ENCODE measurements at places on chromosomes 2 and 18.
A peak's percentile ranks its signal among the peaks of the same experiment; 100 is the strongest.

DNA sequence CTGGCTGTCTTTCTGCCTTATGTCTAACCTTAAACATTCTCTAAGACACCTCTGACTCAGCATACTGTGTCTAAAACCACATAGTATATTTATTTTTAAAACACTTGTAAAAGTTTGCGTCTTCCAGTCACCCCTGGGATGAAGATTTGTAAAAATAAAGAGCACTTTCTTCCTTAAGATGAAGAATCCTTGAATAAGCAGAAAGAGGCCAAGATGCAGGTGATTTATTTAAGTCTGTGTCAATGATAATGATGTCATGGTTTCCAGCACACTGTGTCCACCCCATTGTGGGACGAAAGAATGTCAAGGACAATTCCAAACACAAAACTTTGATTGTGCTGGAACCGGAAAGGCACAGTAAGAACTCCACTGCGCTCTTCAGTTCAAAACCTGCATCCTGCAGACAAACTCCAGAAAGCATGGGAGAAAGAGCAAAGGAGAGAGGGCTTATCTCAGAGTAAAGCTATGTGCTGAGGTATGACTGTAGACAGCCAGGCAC is 92.9 kb downstream of the ZEB2 start:
- no peak for DNase-seq

- DNase-seq, result no peak
Measured at GRCh38 chr2:207160115-207160514, 5.6 kb downstream of the KLF7 start.

GRCh38 chr2:132747046-132747445 is 77.0 kb upstream of the LYPD1 start:
- no peak for DNase-seq

- no peak for DNase-seq
Measured at GRCh38 chr2:11715987-11716652, 30.3 kb upstream of the LPIN1 start.

GRCh38 chr2:96345438-96345837 is 9.9 kb downstream of the NCAPH start:
- DNase-seq, result no peak

DNA sequence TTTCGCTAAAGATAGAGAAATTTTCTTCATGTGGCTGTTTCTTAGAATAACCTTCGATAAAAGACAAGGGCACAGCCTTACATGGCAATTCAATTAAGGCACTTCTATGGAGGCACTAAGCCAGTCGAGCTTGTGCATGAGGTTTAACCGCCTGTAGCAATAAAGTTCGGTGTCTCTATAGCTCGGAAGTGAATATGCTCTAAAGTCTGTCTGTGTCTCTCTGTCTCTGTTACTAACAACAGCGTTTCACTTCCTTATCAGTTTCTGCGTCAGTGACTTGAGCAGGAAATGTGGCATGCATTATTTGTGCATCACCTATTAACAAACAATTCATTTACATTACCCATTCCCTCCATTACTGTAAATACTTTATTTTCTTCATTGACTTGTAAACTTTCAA is 365.1 kb upstream of the NETO1 start:
- no peak for DNase-seq

DNA sequence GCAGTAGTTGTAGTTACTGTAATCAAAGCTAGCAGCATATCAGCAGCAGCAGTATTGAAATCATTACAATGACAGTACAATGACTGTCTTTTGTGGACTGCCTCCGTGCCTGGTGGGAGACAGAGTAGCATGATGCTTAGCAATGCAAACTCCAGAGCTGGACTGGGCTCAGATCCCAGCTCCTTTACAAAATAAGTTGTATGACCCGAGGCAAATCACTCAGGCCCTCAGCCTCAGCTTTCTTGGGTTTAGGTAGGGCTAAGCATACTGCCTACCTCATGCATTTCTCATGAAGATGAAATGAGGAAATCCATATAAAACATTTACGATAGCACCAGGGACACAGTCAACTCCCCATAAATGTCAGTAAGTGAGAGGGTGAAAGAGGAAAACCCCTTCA is 170.7 kb downstream of the TTC32 start:
- no peak for DNase-seq

DNA sequence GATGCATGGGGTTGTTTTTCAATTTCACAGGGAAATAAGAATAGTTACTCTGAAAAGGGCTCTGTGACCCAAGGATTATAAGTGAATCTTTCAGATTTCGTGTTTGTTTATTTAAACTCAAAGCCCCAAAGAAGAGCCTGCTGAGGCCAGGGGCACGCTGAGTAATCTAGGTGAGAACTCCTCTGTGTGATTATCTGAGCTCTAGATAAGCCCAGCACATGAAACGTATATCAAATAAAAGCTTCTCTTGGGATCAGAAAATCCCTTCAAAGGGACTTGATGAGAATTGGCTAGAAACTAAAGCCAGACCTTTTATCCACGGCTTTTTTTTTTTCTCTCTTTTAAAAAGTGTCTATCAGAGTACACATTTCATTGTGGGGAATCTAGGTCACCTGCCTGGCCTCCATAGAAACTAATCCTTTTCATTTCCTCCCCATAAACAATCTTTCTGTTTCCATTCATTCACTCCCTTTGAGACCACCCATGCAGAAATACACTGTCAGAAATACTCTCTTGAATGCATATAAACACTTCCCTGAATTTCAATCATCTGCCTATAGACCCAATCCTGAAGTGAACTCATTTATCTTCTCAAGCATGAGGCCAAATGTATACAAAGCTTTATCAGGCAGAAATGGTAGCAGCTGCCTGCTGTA is 137.4 kb downstream of the RIT2 start:
- DNase-seq, result no peak

DNA sequence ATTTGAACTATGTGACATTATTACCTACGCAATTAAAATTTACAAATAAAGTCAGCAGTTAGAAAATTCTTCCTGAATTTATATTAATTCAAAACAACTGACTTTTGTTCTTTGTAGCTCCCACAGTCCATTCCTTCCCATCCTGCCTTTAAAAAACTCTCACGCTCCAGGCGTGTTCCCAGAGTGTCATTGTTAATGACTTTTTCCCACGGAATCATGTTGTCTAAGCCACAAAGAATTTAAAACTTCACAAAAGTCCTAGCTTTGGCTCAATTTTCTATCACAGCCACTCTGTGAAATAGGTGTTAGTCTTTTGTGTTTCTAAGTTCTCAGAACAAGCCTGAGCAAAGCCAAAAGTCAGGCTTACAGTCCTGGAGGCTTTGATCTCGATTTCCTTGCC is 26.5 kb downstream of the SLC1A4 start:
- DNase-seq, result no peak

- no peak for DNase-seq
Measured at GRCh38 chr2:103152556-103152955, 390.7 kb downstream of the TMEM182 start.

GRCh38 chr18:62758591-62758990 is 43.2 kb downstream of the PHLPP1 start:
- no peak for DNase-seq

DNA sequence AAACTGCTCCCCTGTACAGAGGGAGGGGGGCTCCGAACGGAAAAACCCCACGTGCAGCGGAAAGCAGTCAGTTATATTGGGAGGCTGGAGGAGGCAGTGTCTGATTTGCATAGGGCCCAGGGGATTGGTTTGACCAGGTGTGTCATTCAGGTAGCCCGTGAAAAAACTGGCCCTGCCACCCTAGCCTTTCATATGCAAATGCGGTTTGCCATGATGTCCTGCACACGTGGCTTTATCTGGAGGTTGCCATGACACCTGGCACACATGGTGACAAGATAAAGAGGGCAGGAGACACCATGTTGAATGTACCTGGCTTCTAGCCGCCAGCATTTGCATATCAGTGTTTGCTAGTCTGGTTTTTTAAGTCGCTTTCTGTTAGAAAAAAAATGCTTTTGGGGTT is 20.5 kb downstream of the SLC25A52 start:
- DNase-seq, result no peak

- no peak for DNase-seq
Measured at GRCh38 chr2:181231151-181231550, 226.0 kb upstream of the ITGA4 start.

DNA sequence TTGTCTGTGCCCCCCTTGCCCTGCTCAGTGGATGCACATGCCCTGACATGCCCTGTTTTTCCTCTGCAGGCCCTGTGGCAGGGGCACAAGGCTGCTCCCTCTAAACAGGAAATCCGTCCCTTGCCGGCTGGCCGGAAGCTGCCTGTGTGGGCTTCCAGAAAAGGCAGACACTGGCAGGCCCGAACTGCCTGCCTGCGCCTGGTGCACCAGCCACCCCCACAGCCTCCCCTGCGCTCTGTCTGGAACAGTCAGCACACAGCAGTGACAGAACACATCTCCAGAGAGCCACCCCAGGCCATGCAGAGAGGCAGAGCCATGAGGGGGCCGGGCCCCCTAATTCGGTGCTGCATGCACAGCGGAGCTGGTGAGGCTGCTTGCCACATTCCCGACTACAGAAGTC is 33.5 kb downstream of the LOXHD1 start:
- peak; percentile 14 for DNase-seq

GRCh38 chr2:226575928-226576327 is 223.7 kb downstream of the IRS1 start:
- no peak for DNase-seq

GRCh38 chr2:225041851-225042799 is at the start of gene DOCK10:
TSS of gene DOCK10 (minus strand) at chr2:225042468. CDS start at chr2:225042374, 94 bp downstream.
- peak; percentile 17 for DNase-seq

DNA sequence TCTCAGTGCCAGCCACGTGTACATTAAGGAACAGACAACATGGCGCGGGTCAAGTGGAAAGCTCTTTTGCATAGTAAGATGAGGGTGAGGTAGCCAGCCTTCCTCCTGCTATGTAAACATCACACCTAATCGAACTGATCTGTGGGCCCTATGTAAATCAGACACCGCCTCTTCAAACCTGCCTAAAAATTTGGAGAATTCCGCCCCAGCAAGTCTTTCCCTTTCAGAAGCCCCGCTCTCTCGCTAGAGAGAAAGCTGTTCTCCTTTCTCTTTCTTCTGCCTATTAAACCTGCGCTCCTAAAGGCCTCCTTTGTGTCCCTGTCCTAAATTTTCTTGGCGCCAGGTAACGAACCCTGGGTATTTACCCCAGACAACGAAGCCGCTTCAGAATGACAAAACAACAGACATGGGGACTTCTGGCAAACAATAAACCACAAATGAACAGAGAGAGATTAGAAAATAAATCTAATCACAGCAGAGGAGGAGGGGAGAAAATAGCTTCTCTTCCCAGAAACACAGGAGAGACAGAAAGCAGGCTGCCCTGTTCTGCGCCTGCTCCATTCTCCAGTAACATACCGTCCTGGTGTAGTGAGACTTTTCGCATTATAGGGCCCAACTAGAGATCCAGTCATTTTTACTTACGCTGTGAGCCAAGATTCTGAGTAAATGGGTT is 31.9 kb upstream of the CYP1B1 start:
- no peak for DNase-seq

GRCh38 chr2:24820175-24820513 is 26.9 kb downstream of the CENPO start:
- DNase-seq, result no peak

DNA sequence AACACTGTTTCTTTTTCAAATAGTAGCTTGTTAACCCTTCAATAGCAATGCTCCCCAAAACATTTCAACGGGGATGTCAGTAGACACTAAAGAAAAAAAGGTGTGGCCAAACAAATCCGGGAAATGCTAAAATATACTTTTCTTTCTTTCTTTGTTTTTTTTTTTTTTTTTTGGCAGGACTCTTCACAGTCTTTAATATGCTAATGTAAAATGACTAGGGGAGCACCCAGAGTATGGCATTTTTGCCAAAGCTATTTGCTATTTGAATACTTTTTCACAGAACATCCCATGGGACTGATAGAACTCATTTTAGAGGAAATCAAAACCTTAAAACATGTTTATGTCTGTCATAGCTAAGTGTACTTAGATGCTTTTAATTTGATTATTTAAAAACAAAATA is 32.1 kb downstream of the ATF2 start:
- no peak for DNase-seq

DNA sequence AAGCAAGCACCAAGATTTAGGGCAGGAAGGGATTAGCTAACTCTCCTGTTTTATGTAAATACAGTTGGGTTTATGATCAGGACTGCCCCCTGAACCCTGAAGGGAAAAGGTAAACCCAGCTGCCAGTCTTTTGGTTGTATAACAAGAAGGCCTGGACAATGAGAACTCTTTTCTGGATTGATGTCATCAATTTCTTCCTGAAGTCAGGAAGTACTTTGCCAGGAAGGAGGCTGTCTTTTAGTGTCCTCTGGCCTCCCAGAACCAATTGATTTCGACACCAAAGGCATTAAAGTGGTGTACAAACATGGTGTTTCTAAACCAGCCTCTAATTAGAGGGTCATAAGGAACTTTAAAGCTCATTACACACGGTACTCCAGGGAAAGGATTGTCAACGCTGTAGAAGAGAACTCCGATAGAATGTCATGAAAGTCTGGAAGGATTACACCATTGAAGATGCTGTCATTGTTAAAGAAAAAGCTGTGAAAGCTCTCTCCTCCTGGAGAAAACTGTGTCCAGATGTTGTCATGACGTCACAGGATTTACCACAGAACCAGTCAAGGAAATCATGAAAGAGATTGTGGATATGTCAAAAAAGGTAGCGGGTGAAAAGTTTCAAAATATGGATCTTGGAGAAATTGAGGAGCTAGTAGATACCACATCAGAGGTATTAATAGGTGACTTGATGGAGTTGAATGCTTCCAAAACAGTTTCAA is 78.8 kb downstream of the ANKRD12 start:
- no peak for DNase-seq

DNA sequence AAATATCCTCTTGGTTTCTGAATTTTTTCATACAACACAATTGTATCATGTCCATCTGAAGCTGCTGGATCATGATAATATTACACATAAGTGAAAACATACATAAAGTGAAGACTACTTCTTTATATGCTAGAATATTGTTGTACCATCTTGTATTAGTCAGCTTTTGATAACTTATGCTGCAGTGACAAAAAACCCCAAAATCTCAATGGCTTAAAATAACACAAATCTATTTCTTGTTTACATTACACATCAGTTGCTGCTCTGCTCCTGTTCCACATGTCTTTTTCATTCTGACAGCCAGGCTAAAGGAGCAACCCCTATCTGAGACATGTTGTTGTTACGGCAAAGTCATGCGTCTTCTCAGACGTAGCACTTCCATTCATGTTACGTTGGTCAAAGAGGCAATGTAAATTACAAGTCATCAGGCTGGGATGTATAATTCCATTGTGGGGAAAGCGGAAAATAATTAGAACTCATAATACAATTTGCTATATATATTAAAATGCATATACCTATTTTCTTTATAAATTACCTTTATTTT is 5.8 kb downstream of the TMSB10 start:
- DNase-seq, result no peak

DNA sequence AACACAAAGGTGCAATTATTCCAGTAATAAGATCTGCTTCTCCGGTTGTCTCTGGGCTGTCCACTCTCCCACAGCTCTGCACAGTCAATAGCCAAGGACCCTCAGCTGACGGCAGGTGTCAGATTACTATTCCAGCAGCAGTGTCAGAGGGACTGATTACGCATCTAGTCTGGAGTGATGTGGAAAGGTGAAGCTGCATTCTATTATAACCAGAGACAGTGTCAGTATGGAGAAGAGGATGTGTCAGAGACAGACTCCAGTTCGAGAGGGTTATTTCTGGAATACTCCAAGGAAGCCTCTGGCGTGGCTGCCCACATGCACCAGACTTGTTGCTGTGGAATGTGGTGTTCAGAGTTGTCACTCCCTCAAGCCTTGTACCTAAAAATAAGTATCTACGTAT is 163.6 kb upstream of the TMEM200C start:
- DNase-seq, result no peak

- no peak for DNase-seq
Measured at GRCh38 chr2:95265182-95265581, 9.1 kb upstream of the PROM2 start.

Data from Jurkat, Clone E6-1 (cell line).